PC-3 (cell line): ENCODE measurements at places on chromosomes 7 and 10. TPM values are rescaled to one million over a fixed set of nuclear protein-coding genes. Genes with fewer than 3 reads are reported as not detected.

GRCh38 chr10:101902032-101902819 lies 58.6 kb upstream of the KCNIP2 start:
- DNase-seq = no peak

- no peak for DNase-seq
Measured at GRCh38 chr10:118547282-118547681, 48.2 kb downstream of the PRLHR start.

- no peak for DNase-seq
Measured at GRCh38 chr7:90119178-90119971, 34.9 kb upstream of the STEAP1 start.

DNA sequence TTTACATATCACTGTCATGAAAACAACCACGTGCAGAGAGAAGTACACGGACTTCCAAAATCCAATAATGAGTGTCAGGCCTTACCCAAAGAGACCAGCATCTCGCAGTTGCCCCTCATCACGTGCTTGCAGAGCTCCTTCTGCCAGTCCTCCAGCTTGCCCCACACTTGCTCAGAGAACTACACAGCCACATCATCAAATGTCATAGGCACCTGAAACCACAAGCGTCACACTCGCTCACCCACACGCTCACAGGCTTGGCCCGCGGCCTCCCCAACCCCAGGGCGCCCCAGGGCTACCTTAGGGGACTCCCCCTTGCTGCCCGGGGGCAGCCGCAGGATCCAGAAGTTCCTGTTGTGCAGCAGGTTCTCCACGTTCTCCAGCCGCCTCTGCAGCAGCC lies 123.4 kb upstream of the ZNF746 start:
- DNase-seq = no peak

ABCB1 gene
- not detected in 2 replicates for total RNA-seq

GRCh38 chr7:40474790-40475680 lies 340.2 kb downstream of the SUGCT start:
- peak; percentile 19 for DNase-seq

CEP55 gene
- total RNA-seq = 62.6 and 63.6 TPM in 2 replicates

GRCh38 chr7:6074612-6075380 lies 43.6 kb downstream of the ANKRD61 start:
- no peak for DNase-seq

DNA sequence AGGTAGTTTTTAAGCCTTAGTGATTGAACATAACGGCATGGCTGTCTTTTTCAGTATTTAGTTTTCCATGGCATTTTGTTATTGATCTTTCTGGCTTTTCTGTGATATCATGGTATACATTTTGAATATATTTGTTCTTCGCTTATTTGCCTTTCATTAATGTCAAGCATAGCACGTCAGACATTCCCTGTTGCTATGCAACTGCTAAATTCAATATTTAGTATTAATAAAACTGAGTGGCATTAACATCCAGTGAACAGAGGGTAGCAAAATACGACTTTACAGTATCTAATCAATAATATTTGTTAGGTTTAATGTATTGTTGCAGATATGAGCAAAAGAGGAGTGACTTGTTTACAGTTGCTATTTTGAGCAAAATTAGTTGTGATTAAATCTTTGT lies 72.5 kb downstream of the LCOR start:
- no peak for DNase-seq

PRKCQ gene
- total RNA-seq = not detected in 2 replicates

DNA sequence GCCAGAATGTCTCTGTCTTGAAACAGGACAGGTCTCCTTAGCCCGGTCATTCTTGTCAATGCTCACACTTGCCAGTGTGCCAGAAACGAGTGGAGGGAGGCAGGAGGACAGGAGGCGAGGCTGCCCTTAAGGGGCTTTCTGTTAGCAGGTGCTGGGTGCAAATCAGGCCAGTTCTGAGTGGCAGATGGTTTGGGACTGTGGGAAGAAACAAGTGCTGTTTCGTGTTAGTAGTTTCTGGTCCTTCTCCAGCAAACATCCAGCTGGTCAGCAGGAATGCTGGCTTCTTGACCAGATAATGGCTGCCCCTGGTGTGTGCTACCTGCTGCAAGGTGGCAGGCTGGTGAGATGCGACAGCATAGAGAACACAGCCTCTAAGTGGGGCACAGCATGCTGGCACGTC lies 8.2 kb upstream of the NDUFB2 start:
- no peak for DNase-seq

YAE1 gene
- 14.7 and 23.6 TPM in 2 replicates for total RNA-seq

DNA sequence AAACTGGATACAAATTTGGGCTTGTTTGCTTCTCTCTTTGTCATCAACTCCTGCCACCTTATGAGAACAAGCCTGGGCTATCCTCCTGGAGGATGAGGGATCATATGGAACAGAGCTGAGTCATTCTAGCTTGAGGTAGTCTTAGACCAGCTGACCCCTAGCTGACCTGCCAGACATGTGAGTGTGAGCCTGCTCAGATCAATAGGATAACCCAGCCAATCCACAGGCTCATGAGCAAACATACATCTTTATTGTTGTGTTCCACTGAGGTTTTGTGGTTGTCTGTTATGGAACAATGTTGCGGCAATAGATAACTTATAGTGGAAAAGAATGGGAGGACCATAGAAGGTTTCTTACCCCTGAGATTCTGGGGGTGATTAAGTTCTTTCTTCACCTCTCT lies 54.5 kb upstream of the FAM180A start:
- no peak for DNase-seq

DNA sequence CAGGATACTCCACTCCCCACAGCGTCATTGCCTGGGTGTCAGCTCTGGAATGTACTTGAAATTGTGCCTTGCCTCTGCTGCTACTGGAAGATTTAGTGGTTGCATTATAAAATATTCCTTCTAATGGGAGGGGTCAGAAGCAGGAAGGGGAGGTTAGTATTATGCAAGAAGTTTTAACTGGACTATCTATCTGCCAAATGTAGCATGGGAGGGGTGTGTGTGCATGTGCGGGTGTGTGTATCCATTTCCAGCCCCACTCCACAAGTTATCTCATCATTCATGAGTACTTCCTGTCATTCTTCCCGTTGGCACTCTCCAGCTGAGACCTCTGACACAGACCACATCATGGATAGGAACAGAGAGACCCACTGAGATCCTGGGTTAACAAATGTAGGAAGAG lies 13.4 kb downstream of the MBL2 start:
- no peak for DNase-seq

DNA sequence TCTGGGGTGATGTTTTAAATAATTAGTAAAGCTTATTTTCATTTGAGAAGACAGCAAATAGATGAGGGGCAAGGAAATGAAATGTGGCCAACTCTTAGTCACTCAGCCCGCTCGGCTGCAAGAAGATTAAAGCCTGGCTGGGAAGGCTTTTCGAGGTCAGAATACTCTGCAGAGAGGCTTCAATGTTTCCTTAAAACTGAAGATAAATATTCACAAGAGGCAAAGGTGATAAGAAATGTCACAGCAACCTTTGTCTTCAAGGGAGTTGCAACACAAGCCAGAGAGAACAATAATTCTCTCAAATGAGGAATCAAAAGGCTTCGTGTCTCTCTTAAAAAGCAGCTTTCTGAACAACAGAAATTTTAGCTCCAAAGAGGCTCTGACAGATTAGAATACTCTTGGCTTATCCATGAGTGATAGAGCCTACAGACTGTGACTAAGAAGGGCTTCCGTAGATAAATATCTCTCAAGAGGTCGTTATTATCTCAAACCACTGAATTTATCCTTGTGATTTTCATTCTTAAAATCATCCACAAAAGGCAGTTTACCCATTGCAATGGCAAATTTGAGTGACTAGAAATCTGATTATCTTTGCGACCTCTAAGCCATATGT lies 92.5 kb downstream of the KLF6 start:
- DNase-seq = no peak

DNA sequence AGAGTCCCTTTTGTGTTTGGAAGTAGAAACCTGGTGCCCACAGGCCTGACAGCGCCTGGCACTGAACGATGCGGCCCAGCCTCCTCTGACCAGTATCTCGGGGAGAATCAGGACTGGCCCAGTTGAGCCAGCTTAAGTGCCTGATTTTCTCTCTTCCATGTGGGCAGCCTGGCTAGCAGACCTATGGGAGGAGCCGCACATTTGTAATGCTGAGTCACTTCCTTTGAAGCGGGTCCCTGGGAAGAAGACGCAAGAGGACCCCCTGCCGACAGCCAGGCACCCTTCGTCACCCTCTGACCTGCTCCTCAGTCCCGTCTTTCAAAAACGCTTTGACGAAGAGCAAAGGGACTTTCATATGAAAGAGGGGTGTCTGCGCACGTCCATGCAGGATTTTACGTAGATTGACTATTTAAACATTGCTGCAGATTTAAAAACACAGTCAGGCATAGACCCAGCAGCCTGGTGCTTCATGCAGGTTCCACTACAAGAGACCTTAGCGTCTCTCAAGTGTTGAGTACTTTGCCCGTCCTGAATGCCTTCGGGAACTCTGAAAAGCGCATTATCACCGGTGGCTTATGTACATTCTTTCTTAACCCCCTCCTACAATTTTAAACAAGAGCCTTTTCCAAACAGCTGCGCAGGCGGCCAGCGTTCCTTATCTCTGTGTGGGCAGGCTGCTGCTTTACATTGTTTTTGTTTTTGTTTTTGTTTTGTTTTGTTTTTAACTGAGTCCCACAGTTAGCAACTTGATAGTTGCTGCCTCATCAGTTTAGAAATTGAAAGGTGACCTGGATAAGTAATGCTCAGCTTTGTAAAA lies 36.5 kb upstream of the AP5Z1 start:
- no peak for DNase-seq

DNA sequence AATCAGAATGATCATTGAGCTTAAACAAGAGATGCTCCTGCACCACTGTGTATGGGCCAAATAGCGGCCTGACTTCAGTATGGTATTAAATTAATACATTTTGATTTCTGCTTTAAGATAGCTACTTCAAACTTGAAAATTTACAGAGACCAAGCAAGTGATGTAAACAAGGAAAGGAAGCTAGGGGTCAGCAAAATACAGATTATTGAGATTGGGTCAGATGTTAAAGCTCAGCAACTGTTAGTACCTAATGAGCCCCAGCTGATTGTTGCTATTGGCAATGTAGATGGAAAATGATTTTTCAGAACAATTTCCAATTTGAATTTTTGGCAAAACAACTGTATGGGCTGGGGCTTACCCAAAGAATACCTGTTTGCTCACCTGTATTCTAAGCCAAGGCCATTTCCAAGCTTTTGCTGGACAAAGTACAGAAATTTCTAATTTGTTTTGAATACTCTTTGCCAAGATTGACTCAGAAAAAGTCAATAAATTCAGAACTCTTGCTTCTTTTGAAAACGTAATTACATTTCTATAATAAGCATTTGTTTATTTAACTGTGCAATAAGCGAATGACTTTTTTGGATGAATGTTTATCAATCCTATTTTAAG lies 23.0 kb upstream of the DLD start:
- no peak for DNase-seq

- DNase-seq = no peak
Measured at GRCh38 chr10:3372281-3372680, 199.7 kb upstream of the PITRM1 start.

SPDYE1 gene
- not detected in 2 replicates for total RNA-seq

DNA sequence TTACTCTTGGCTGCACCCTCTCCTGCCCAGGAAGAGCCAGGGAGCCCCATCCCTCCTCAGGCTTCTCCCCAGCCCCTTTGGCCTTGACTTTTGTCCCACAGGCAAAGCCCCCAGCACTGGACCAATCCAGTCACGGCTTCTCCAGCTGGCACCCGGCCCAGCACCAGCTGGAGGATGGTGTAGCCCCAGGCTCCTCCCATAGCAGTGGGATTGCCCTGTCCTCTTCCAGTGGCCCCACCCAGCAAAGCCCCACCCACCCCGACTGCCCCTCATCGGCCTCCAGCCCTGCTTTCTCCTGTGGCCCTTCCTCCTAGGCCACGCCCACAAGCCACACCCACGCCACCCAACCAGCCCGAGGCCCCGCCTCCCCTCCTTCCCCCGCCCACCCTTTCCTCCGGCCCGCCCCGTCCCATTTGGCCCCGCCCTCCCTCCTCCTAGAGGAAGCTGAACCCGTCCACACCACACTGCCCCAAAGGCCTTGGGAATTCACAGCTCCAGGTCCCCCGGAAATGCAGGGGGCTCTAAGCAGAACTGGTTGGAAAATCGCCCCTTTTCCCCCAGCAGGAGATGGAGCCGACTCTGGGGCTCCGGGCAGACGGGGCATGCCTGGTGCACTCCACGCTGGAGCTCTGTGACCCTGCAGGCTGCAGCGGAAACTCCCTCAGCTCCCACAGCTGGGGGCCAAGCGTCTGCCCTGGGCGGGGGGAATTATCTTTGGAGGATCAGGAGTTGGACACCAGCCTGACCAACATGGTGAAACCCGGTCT lies 25.2 kb downstream of the GET4 start:
- DNase-seq = peak; percentile 77

GRCh38 chr7:137407078-137407477 lies 63.5 kb upstream of the PTN start:
- DNase-seq = no peak

DNA sequence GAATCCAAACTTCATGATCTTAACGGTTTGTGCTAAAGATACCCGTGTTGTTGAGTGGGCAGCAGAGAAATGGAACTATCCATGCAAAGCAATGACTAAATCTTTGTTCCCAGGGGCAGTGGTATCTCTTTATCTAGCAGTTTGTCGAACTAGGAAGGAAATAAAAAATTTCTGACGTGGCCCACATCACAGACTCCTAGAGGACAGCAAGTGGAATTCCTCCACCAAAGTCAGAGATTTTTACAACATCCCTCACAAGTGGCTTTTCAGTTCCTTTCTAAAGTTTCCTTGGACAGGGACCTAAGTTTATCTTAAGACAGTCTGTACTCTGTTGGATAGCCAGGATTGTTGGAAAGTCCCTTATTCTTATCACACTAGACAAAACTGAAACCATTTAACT lies 136.0 kb downstream of the RAPGEF5 start:
- DNase-seq = no peak

- peak; percentile 91 for DNase-seq
Measured at GRCh38 chr7:48389977-48390376, 218.7 kb downstream of the ABCA13 start.

DNA sequence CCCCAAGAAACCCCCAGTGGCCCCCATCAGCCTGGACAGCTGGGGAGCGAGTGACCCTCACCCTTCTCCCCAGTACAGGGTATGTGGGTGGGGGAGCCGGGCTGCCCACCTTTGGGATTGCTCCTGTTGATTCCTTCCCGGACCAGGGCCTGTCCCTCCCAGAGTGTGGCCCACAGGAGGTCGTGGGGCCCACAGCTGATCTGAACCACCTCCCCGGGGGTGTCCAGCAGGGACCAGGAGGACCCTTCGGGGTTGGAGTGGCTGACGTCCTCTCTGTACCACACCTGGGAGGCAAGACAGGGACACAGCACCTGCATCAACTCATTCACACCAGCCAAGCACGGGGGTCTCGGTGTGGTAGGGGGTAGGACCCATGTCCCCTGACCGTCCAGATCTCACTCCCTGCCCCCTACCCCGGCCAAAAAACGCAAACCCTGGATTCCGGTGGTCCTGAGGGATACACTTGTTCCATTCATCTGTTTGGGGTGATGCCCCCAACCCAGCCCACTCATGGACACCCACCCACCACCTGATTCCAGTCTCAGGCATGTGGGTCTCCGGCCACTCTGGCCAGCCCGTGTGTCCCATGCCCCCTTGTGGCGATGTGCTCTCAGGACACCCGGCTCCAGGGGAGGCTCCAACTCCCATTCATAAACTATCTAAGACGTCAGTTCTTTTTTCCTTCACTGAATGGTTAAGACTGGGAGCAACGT lies 10.9 kb downstream of the TECPR1 start:
- DNase-seq = peak; percentile 60

KIF5B gene
- 76.7 and 84.4 TPM in 2 replicates for total RNA-seq

GRCh38 chr7:44285561-44285960 lies 39.8 kb downstream of the CAMK2B start:
- no peak for DNase-seq

WNT8B gene
- total RNA-seq = 0.29 TPM in 1 of 2 replicates, not detected in the other

HOXA9 gene
- total RNA-seq = 69.0 and 85.3 TPM in 2 replicates
